ENCODE measurements at places on chromosomes 12 and 14.

DNA sequence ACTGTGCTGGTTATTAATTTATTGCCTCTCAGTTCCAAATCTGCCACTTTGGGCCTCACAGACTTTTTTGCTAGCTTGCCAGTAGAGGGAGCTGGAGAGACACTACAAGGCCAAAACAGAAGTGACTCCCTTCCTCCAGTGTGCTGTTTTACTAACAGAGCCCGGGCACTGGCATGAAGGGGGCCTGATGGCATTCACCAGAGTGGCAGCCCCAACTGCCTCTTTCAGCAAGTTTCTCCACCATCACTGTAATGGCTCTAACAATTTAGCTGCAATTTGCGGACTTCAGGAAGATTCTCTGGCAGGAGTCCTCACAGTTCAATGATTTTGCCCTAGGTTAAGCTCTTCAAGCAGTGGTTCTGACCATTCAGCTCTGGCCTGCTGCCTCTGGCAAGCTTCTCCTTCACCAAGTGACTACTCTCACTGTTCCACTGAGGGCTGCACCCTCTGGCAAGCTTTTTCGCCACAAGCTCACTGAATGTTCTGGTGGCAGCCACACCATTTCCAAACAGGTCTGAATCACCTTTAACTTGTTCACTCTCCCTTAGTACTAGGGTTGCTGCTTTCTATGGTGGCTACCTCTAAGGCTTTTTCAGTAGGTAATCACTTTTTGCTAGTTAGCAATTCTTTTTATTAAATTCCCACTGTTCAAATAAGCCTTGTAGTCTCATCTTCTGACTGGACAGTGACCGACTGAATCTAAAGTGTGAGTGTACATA, 104.9 kb downstream of the ZC3H14 start:
- DNase-seq: peak; percentile 61

GRCh38 chr14:78519863-78520262, 349.7 kb downstream of the NRXN3 start:
- no peak for DNase-seq

DNA sequence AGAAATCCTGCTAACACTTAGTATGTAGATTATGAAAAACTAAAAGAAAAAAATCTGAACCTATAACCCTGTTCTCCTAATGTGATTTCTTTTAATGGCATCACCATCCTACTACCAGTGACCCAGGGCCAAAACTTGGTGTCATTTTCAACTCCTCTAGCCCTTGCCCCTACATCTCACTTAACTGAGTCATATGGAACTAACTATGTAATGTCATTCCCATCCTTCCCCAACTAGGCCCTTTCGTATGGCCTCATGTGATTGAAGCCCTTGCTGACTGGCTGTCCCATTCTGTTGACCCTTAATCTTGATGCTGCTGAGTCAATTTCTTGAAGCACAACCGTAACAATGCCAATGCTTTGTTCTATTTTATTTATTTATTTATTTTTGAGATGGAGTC, 7.6 kb downstream of the DMAC2L start:
- DNase-seq: no peak

DNA sequence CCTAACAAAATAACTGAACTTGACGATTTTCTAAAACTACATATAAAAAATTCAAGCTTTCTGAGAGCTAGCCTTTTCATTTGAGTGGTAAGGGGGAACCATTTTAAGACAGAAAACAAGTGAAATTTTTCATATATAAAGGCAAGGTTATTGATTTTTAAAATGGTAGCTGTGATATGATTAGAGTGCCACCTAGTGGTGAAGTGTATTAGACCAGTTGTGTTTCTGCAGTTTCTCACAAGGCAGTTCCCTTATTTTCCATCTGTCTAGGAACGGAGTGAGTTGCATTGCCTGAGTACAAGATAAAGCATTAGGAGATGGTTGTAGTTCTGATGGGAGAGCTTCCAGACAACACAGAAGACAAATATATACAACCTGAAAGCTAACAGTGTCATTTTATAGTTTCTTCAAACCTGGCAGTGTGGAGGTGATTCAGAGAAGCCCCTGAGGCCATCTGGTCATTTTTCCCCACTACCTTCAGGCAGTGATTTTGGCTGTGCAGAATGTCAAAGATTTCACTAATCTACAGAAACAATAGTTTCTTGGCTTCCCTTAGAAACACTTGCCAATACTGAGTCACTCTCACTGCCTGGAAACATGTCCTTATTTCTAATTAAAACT, 180.8 kb downstream of the C12orf50 start:
- peak; percentile 43 for DNase-seq

DNA sequence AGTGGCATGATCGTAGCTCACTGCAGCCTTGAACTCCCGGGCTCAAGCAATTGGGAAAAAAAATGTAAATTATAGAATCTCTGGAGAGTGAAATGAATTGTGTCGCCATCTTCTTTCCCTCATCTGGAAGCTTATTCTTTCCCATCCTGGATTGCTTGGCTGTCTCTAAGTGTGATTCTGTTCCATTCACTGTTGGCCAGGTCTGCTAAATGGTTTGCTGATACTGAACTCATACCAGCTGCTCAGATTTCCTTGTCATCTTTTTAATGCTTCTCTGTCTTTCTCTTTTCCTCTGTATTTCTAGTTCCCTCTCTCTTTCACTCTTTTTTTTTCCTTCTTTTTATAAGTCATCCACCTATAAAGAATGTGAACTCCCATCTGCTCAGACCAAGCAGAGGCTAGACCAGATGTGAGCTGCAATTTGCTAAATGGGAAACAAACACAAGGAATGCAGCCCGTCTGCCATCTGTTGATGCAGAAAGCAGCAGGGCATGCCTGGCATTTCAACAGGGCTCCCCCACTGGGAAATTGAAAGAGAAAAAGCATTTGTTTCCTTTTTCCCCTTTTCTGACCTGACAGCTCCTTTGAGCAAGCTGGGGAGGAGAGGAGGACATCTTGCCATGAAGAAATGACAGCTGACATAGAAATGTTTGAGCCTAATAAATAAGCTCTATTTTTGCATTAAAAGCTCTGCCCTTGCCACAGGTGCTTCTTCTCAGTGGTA, 1823.6 kb upstream of the FLRT2 start:
- no peak for DNase-seq

DNA sequence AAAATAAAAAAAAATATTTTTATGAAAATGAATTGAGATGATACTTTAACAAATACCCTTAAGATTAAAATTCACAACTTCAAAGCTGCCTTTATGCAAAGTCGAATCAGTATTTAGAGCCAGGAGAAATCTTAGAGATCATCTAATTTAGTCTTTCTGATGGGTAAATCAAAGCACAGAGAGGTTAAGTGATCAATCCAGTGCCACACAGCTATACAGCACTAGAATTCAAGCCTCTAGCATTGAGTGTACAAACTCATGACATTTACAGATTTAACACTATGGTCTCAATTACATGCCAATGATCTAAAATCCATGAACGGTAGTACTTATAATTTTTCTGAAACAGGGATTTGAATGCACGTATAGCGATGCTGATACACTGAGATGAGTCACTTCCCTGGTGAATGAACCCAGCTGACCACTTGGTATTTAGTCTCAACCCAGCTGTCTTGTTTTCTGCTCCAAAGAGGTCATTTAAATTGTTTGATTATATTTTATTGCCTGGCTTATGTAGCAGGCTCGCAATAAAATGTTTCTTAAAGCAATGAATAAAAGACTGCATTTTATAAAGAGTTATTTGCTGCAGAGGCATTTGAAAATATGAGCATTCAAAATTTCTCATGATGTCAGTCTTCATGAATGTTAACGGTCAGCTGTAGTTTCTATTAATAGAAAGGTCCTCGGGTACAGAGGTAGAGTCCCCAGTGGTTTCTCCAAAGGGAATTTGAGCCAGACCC, 152.4 kb upstream of the PRICKLE1 start:
- DNase-seq: no peak

DNA sequence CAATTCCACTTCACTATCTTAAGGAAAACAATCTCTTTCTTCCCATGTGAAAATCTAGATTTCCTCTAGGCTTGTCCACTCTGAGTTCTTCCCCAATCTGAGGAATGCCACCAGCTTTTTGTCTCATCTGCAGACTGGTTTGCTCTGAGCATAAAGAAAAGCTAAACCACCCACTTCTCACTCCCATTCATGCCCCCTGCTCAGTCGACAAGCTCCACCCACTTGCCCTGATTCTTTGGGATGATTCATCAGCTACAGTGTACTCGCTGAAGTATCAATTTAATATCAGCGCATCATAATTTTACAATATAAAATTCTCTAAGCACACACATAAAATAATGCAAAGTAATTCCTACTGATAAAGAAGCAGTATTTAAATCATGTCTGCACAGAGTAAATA, 209.1 kb downstream of the GRIN2B start:
- DNase-seq: no peak

- no peak for DNase-seq
Observed at GRCh38 chr14:104858811-104859426, 6.1 kb upstream of the CEP170B start.

DNA sequence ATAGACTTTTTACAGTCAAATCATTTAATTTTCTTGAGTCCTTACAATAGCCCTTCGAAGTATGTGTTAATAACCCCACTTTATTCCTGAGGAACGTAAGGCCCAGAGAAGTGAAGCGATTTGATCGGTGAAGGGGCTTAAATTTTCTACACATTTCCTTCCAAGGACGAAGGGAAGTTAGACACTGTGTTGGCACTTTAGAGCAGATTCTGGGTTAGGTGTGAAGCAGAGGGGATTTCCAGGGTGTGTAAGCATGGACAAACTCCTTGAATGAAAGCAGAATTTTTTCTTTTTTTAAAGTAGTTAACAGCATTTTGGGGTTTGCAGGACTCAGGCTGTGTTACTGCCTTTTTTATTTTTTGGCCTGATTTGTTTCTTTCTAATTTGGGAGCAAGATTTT, 38.9 kb downstream of the PRORP start:
- DNase-seq: no peak

- DNase-seq: no peak
Observed at GRCh38 chr14:105091054-105091516, 25.9 kb upstream of the GPR132 start.

DNA sequence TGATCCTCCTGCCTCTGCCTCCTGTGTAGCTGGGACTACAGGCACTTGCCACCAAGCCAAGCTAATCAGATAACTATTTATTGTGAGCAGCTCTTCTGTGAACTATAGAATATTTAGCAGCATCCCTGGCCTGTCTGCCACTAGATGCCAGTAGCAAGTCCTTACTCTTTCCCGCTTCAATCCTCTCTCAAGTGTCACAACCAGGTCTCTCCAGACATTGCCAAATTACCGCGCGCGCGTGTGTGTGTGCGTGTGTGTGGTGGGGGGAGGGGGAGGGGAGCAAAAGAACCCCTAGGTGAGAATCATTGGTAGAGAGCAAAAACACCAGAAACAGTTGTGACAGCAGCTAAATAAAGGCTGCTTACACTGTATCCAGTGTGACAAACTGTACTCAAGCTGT, 49.9 kb downstream of the PPP2R5E start:
- peak; percentile 15 for DNase-seq

- DNase-seq: no peak
Observed at GRCh38 chr12:49882248-49882850, 21.4 kb downstream of the FAIM2 start.

- no peak for DNase-seq
Observed at GRCh38 chr12:3236345-3237187, 159.4 kb downstream of the TSPAN9 start.

DNA sequence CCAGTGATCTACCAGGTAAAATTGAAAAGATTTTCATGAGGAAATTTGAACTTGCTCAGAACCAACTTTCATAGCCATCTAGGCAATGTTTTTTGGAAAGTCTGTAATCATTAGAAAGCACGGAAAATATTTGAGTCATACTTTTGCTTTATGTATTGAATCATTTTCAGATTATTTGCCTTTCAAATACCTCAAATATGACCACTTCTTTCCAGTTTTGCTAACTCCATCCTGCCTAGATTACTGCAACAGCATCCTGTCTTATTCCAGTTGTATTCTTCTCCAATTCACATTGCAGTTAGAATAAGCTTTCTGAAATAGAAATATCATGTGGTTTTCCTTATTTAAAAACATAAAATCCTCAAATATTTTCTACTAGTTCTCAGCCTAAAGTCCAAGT, 239.8 kb upstream of the FAR2 start:
- no peak for DNase-seq

DNA sequence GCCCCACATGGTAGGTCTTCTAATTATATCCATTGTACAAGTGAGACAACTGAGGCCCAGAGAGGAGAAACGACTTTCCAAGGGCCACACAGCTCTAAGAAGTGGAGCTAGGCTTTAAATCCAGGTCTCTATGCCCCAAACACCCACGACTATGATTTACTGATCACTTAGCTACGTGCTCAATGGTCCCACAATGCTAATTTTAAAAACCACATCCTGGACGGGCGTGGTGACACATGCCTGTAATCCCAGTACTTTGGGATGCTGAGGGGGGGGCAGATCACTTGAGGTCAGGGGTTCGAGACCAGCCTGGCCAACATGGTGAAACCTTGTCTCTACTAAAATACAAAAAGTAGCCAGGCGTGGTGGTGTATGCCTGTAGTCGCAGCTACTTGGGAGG, 8.4 kb upstream of the MLEC start:
- no peak for DNase-seq

DNA sequence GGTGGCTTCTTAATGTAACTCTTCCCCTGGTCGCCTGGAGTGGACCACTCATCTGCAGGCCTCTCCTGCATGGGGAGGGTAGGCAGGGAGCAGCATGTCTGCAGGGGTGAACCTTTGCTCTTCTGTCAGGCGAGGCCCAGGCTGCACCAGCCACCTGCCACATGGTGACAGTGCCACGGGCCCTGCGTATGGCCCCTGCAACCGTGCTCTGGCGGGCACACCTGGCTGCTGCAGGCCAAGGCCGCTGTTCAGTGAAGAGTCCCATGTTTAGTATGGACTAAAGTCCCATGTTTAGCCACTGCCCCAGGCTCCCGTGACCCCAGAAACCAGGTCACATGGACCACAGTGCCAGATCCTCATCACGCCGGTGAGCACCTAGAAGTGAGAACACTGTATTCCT, 187.0 kb downstream of the ADGRD1 start:
- no peak for DNase-seq

DNA sequence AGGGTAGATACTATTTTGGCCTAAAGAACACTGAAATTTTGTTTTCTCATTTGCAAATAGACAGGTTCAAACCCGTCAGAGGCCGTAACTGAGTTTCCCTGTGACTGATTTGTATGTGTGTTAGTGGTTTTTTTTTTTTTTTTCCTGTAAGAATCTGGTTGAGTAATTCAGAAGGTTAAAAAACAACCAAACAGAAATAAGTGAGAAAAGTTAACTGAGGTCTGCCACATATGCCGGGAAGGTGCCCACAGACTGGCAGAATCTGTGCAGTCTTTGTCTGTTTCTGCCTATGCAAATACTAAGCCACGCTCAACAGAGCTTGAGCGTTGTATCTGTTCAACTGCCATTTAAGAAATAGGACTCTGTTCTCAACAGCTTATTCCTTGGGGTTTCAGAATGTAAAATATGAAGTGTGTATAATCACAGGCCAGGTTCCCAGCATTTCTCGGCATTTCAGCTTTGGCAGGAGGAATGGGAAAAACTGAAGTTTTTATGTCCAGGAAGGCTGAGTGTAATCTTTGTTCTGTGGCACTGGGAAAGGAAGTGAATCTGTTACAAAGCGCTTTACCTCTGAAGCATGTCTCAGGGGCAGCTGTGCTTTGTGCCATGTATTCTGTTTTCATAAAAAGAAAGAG, 181.9 kb downstream of the PRKCH start:
- DNase-seq: no peak

- no peak for DNase-seq
Observed at GRCh38 chr12:20549108-20549719, 145.9 kb upstream of the SLCO1C1 start.
